ENCODE measurements at places on chromosomes 11 and 22. TPM values are rescaled to one million over a fixed set of nuclear protein-coding genes. Genes with fewer than 3 reads are reported as not detected.

DNA sequence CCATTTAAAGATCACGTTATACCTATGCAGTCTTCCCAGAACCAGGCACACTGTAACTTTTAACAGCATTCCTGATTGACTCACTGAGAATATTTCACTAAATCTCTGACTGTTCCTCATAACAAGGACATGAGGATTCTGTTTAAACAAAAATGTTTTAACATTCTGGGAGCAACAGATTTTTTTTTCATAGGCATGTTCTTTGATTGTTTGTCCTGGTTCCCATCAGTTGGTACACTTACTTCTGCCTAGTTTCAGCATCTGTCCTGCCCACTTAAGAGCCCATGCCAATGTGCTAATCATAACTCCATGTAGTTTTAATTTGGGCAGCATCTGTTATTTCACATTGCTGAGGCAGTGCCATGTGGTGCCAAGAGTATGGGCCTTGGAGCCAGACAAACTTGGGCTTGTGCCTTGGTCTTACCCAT lies 138.5 kb upstream of the CTSC start:
- peaks cover 23% of the 10 kb centered on the region for H3K4me1 ChIP-seq
- no peak overlapping the region for H3K4me3 ChIP-seq
- DNase-seq: no peak
- no peaks in the 10 kb centered on the region for H3K36me3 ChIP-seq

DNA sequence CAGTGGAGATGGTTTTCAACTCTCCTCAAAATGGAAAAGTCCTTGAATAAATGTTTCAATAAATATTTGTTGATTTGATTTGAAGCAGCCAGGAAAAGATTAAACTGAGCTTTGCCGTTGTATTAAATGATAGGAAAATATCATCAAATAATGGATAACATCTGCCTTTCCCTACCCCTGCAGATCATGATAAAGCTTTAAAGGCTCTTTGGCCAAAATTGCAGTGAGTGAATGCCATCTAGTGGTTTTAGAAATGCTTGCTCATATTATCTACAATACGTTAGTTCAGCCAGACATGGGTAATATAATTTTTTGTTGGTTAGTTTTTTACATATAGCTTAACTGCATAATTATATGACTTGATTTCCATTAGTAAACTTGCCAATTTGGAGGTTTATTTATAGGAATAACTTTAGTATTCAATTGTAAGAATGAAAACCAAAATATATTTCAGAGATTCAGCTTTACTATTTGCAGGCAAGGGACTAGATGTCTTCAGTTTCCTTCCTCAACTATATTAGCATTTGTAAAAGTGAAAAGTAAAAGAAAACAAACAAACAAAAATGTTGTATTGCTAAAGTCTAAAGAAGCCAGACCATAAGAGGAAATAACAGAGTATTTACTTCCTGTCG lies 159.2 kb downstream of the MSANTD4 start:
- no peaks in the 10 kb centered on the region for H3K27me3 ChIP-seq
- no peak overlapping the region for H3K4me3 ChIP-seq
- no peaks in the 10 kb centered on the region for H3K4me1 ChIP-seq
- DNase-seq: peak; percentile 59
- no peak overlapping the region for H3K27ac ChIP-seq
- H3K36me3 ChIP-seq: no peaks in the 10 kb centered on the region

Gene CHRM1
- not detected for total RNA-seq

DNA sequence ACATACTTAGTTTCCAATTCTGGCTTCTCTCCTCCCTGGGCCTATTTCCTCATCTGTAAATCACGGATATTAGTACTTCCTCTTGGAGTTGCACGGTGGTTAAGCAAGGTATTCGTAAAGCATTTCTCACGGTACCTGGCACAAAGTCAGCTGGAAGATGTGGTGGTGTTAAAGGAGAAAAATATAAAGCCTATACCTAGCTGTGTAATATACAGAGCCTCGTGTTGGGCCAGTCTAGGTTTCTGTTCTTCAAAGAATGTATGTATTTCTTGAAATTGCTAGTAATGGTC lies 47.2 kb downstream of the DBX1 start:
- no peak overlapping the region for H3K4me3 ChIP-seq
- H3K27ac ChIP-seq: peak overlapping the region; percentile 88
- peaks cover 29% of the 10 kb centered on the region for H3K4me1 ChIP-seq
- peaks cover 20% of the 10 kb centered on the region for H3K36me3 ChIP-seq

GRCh38 chr22:46315976-46316375 lies 19.3 kb downstream of the GTSE1 start:
- no peaks in the 10 kb centered on the region for H3K4me1 ChIP-seq
- DNase-seq: peak; percentile 68
- no peak overlapping the region for H3K4me3 ChIP-seq
- H3K27me3 ChIP-seq: no peaks in the 10 kb centered on the region

Gene KIF18A
- 4.0 TPM for total RNA-seq

Gene ZNF215
- 4.3 TPM for total RNA-seq

Gene OR4S2
- total RNA-seq: not detected

DNA sequence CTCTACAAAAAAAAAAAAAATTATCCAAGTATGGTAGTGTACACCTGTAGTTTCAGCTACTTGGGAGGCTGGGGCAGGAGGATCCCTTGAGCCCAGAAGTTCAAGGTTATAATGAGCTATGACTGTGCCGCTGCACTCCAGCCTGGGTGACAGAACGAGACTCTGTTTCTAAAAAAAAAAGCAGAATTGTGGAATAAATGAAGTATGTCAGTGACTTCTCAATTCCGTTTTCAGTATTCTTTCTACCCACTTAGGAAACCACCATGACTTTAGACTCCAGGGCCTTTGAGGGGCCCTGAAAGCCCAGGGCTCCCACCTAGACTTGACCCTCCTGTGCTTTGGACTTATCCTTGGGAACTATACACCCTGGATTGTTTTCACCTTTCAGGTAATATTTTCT lies 6.5 kb upstream of the NUP160 start:
- no peaks in the 10 kb centered on the region for H3K36me3 ChIP-seq
- no peak for DNase-seq
- peaks cover 15% of the 10 kb centered on the region for H3K4me1 ChIP-seq
- H3K27ac ChIP-seq: no peak overlapping the region
